ENCODE measurements at places on chromosomes 2 and 18. TPM values are rescaled to one million over a fixed set of nuclear protein-coding genes. Genes with fewer than 3 reads are reported as not detected.

DNA sequence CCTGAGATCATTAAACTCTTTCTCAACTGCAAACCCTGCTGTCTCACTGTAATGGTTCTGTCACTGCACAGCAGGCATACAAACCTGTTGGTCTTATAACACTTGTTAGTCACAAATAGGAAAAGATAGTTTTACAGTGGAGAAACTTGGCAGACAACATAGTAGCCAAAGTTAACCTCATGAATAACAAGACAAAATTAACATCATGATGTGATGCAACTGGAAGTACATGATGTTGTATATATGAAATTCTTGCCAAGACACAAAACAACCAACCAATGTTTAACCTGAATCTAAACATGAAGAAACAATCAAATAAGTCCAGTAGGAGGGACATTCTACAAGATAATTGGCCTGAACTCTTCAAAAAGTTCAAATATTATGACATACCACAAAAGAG is 189.3 kb downstream of the RNF152 start:
- H3K4me1 ChIP-seq, result no peaks in the 10 kb centered on the region
- H3K36me3 ChIP-seq, result no peaks in the 10 kb centered on the region
- no peak overlapping the region for H3K4me3 ChIP-seq
- no peak overlapping the region for H3K27ac ChIP-seq

GRCh38 chr18:2935438-2936192 is 77.3 kb downstream of the LPIN2 start:
- peak overlapping the region; percentile 77 for H3K27ac ChIP-seq
- no peaks in the 10 kb centered on the region for H3K27me3 ChIP-seq
- no peak overlapping the region for H3K4me3 ChIP-seq
- peaks cover 35% of the 10 kb centered on the region for H3K36me3 ChIP-seq

- H3K4me3 ChIP-seq, result no peak overlapping the region
- H3K4me1 ChIP-seq, result peaks cover 25% of the 10 kb centered on the region
- H3K27ac ChIP-seq, result no peak overlapping the region
- DNase-seq, result no peak
- H3K27me3 ChIP-seq, result no peaks in the 10 kb centered on the region
These were observed 16.5 kb downstream of the BIN1 start for GRCh38 chr2:127090281-127091120.

Gene AFF3
- 2.6 TPM for total RNA-seq

Gene NAT8
- not detected for total RNA-seq
